ENCODE measurements at places on chromosomes 5 and 9. TPM values are rescaled to one million over a fixed set of nuclear protein-coding genes. Genes with fewer than 3 reads are reported as not detected.

DNA sequence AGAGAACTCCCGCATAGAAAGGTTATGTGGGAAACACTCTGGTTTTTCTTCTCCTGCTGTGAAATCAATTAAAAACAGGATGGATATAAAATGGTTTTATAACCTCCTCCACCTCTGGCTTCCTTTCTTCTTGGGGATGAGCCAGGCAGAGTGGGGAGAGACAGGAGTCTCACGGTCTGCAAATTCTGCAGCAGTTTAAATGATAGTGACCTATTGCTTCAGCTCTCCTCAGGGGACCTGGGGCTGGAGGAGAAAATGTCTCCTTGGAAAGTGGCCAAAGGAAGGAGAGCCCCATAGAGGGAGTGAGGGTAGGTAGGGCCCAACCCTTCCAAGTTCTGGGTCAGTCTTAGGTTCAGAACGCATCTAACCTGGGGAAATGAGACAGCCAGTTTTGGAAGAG lies 118.8 kb downstream of the MTX3 start:
- no peak overlapping the region for H3K27ac ChIP-seq
- no peaks in the 10 kb centered on the region for H3K4me1 ChIP-seq
- H3K27me3 ChIP-seq: peaks cover 7% of the 10 kb centered on the region
- no peak for DNase-seq

- no peaks in the 10 kb centered on the region for H3K36me3 ChIP-seq
- no peak for DNase-seq
- H3K4me1 ChIP-seq: no peaks in the 10 kb centered on the region
- no peaks in the 10 kb centered on the region for H3K27me3 ChIP-seq
These were observed 66.6 kb upstream of the TAF11L2 start for GRCh38 chr5:17431272-17432050.

DNA sequence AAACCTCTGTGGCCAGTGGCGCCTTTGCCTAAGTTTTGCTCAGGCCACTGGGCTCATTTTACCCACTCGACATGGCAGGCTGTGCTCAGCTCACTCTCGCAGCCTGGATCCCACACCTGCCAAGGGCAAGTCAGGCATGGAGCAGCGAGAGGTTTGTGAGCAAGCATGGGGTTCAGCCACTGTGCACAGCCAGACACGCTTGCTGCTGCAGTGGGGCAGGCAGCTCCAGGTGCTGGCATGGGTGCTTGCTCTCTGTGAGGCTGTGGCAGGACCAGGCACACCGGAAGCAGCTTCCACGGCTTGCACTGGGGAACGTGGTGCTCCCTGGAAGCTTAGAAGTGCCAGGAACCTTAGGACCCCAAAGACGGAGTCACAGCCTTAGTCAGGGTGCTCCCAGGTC lies 470.1 kb downstream of the CDH9 start:
- no peak overlapping the region for H3K4me3 ChIP-seq
- no peaks in the 10 kb centered on the region for H3K27me3 ChIP-seq
- H3K27ac ChIP-seq: no peak overlapping the region
- no peaks in the 10 kb centered on the region for H3K4me1 ChIP-seq
- no peak for DNase-seq

- no peak overlapping the region for H3K4me3 ChIP-seq
- H3K27ac ChIP-seq: no peak overlapping the region
- peak; percentile 63 for DNase-seq
- H3K36me3 ChIP-seq: no peaks in the 10 kb centered on the region
- no peaks in the 10 kb centered on the region for H3K4me1 ChIP-seq
These were observed 606.7 kb downstream of the PSAT1 start for GRCh38 chr9:78903581-78903980.

DNA sequence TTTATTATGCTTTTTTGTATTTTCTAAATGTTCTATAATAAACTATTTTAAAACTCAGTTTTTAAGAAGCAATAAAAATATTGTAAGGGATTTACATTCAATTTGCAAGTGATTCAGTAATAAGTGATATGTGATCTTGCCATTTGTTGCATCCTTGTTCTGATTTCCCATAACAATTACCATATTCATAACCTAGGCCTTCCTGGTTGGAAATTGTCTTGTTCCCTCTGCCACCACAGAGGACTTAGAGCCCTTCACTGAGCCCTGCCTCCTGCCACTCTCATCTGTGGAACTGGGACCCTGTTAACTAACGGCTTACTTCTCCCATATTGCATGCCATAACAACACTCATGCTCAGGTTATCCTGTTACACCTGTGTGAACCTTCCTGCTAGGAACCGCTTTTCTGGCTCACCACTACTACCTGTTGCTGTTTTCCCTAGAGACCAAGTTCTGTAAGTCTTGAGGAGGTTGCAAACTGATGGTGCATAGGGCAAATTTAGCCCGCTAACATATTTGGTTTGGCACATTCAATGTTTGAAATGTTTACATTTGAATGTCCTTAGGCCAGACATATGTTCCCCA lies 32.9 kb upstream of the DTWD2 start:
- H3K27ac ChIP-seq: no peak overlapping the region
- DNase-seq: no peak
- H3K36me3 ChIP-seq: no peaks in the 10 kb centered on the region

DNA sequence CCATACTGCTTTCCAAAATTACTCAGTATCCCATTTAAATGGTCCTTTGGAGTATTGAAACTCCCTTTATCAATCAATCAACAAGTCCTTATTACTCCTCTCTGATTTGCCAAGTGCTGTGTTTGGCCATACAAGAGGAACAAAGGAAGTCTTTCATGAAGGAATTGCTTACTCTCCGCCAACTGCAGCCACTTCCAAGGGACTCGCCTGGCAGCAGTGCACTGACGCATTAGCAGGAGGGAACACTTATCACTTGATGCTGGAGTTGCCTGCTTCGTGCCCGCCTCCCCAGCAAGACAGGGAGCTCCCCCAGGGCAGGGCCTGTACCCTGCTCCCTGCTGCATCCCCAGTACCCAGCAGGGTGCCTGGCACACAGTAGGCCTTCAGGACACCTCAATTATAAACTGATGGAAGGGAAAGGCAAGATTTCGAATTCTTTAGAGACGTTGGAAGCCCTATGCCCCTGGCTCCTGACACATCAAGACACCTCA lies 97.9 kb downstream of the CRB2 start:
- no peaks in the 10 kb centered on the region for H3K27me3 ChIP-seq
- DNase-seq: peak; percentile 6
- H3K27ac ChIP-seq: no peak overlapping the region
- H3K4me1 ChIP-seq: no peaks in the 10 kb centered on the region

- no peak overlapping the region for H3K27ac ChIP-seq
- H3K4me3 ChIP-seq: no peak overlapping the region
- H3K4me1 ChIP-seq: peaks cover 4% of the 10 kb centered on the region
- H3K27me3 ChIP-seq: no peaks in the 10 kb centered on the region
- no peak for DNase-seq
- no peaks in the 10 kb centered on the region for H3K36me3 ChIP-seq
These were observed 34.0 kb downstream of the BOD1 start for GRCh38 chr5:173582216-173583111.

- H3K27ac ChIP-seq: no peak overlapping the region
- H3K36me3 ChIP-seq: peaks cover 3% of the 10 kb centered on the region
- H3K4me3 ChIP-seq: no peak overlapping the region
- DNase-seq: no peak
These were observed 5.7 kb downstream of the TBC1D2 start for GRCh38 chr9:98249771-98250170.

- no peaks in the 10 kb centered on the region for H3K4me1 ChIP-seq
- no peak overlapping the region for H3K4me3 ChIP-seq
- no peak overlapping the region for H3K27ac ChIP-seq
- DNase-seq: no peak
- H3K27me3 ChIP-seq: no peaks in the 10 kb centered on the region
These were observed 396.2 kb upstream of the IRX4 start for GRCh38 chr5:2278825-2279456.

GRCh38 chr9:111566234-111566633 lies 33.2 kb downstream of the PTGR1 start:
- H3K4me1 ChIP-seq: no peaks in the 10 kb centered on the region
- H3K27me3 ChIP-seq: no peaks in the 10 kb centered on the region
- no peak overlapping the region for H3K27ac ChIP-seq
- no peak overlapping the region for H3K4me3 ChIP-seq

DNA sequence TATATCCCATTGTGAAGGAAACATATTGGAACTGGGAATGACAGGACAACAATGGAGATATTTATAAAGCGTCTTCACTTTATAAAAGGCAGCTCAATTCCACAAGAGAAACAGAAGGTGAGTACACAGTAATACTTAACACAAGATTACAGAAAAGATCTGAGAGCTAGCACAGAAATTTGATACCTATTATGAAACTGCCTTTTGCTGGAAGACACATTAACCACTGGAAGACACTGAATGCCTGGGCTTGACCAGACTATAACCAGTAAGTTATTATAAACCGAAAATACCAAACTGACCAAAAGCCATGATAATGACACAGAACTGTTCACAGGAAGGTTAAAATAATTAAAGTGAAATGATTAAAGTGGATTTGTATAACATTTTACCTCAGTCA lies 195.4 kb downstream of the NR2F1-AS1 start:
- peak; percentile 72 for DNase-seq
- no peaks in the 10 kb centered on the region for H3K27me3 ChIP-seq
- no peaks in the 10 kb centered on the region for H3K4me1 ChIP-seq
- H3K4me3 ChIP-seq: no peak overlapping the region
- no peak overlapping the region for H3K27ac ChIP-seq

- H3K4me1 ChIP-seq: peaks cover 5% of the 10 kb centered on the region
- no peak overlapping the region for H3K4me3 ChIP-seq
- DNase-seq: no peak
These were observed 58.0 kb downstream of the DOCK2 start for GRCh38 chr5:169695025-169695625.

GRCh38 chr9:109118808-109119438 lies 824 bp downstream of the TMEM245 start:
- H3K27me3 ChIP-seq: no peaks in the 10 kb centered on the region
- peak overlapping the region; percentile 85 for H3K4me3 ChIP-seq
- peak overlapping the region; percentile 48 for H3K27ac ChIP-seq
- peak; percentile 32 for DNase-seq
- H3K4me1 ChIP-seq: peaks cover 2% of the 10 kb centered on the region
- H3K36me3 ChIP-seq: no peaks in the 10 kb centered on the region

- H3K4me1 ChIP-seq: no peaks in the 10 kb centered on the region
- no peak overlapping the region for H3K27ac ChIP-seq
- no peak for DNase-seq
- H3K36me3 ChIP-seq: no peaks in the 10 kb centered on the region
- H3K27me3 ChIP-seq: no peaks in the 10 kb centered on the region
These were observed 194.9 kb downstream of the ATP10B start for GRCh38 chr5:160657068-160657507.

DNA sequence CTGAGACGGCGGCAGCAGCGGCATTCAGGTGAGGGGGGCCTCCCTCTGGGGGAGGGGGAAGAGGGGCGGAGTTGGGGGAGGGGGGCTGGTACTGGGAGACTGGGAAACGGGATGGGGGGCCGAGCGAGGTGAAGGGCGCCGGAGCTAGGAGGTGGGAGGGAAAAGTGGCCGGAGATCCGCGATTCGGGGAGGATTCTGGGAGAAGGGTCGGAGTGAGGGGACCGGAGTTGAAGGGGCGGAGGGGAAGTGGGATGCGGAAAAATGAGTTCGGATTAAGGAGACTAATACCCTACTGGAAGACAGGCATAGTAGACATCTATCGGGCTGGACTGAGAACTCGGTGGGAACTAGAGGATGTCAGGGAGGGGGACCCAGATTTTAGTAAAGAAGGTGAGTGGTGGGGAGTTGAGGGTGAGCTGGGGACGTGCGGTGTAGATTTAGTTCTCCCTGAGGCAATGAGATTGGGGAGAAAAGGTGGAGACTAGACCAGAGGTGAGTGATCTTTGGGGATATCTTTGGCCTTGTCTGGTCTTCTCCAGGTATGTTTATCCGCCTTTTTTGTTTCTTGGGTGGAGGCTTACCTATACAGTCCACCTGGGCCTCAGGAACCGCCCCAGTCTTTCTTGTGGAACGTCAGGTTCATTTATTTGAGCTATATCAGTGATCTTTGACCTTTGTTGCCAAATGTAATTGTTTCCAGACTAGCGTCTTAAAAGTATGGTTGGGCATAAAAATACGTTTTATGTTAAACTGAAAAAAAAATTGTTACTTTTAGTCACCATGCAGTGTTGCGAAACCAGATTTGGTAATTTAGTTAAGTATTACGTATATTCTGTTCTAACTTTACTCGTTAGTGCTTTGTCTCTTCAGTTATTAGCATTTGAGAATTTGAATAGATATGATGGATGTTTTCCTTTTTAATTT lies 632 bp downstream of the UBAP1 start:
- DNase-seq: peak; percentile 87
- no peaks in the 10 kb centered on the region for H3K4me1 ChIP-seq
- H3K36me3 ChIP-seq: no peaks in the 10 kb centered on the region
- peak overlapping the region; percentile 100 for H3K4me3 ChIP-seq
- H3K27me3 ChIP-seq: no peaks in the 10 kb centered on the region

DNA sequence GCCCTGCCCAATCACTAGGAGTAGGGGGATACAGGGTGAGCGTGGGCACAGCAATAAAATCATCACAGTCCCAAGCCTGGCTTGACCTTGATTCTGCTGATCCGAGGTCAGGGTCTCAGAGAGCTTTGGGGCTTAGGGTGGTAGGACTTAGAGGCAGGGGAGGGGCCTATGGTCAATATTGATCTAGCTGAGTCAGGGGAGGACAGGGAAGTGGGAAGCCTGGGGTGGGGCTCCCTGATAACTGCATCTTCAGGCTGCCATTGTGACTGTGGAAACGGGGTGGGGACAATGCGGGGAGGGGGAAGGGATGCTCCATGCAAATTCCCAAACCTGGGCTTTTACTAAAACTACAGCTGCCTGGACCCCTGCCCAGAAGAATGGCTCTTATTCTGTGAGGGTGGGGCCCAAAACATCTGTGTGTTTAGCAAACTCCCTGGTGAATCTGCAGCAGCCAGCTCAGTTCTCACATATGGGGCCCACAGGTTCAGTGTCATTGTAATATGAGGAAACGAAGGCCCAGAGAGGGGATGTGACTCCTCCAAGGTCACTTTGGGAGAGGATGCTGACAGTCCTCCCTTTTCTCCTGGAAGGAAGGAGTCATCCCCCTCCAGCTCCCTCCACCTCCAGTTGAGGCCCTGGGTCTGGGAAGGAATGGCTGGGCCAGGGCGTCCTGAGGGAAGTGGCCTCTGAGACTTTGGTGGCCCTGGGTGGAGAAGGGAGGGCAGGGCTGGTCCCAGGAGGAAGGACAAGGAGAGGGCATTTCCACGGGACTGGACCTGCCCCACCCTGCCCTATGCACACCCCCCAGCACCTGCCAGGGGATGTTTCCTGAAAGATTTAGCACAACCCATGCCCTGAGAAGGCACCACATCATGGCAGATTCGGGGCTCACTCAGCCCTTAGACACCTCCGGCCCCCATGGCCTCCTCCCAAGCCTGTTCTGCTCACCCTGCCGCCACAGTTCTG lies 26.4 kb downstream of the SLC6A7 start:
- H3K27me3 ChIP-seq: no peaks in the 10 kb centered on the region
- H3K4me3 ChIP-seq: no peak overlapping the region
- no peaks in the 10 kb centered on the region for H3K36me3 ChIP-seq
- H3K27ac ChIP-seq: no peak overlapping the region

Gene CAVIN4
- total RNA-seq: 1.5 TPM

Gene DBH
- total RNA-seq: not detected

Gene PDLIM4
- total RNA-seq: 67.2 TPM

Gene ASPN
- 10.4 TPM for total RNA-seq

Gene SAXO1
- total RNA-seq: 0.17 TPM
